Activated naive CD4-positive, alpha-beta T cell treated with anti-CD3 and anti-CD28 coated beads, Interleukin-2, amount 50 U/mL, for 16 hours (primary cell): ENCODE measurements at places on chromosomes 1 and 21.

GRCh38 chr21:20999659-21000058 is 1.4 kb downstream of the NCAM2 start:
- no peak for DNase-seq

DNA sequence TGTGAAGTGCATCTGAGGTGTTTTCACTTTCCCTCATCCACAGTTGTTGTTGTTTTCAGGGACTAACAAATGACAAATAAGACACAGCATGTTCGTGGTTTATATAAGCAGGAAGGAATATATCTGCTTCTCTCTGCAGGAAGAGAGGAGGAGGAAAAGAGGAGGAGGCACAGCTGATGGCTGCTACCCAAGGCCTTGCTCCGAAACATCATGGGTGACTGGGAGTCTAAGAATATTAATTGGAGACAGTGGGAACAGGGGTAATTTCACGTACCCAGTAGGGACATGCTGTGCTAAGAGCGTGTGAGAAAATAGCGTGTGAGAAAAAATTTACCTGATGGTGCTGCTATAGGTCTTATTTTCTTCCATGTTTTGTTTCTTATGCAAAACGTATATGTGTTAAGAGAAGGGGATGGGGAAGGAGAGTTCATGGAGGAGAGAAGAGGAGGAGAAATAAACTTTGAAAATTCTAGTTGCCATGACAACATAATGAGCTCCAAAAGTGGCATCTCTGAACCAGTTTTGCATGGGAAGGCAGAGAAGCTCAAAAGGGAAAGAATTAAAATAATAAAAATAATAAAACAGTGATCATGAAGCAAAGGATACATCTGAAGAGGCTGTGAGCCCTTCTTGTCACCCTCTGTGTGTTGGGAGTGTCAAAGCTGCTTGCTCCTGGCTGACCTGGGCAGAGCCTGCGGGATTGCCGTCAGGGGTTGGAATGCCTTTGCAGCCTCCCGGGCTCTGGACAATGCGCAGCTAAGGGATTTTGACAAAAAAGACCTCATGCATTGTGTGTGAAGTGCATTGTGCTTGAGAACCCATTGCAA is 192.0 kb downstream of the CACNA1E start:
- no peak for DNase-seq

- no peak for DNase-seq
These were observed 452.9 kb upstream of the PRMT6 start for GRCh38 chr1:106603616-106604015.

DNA sequence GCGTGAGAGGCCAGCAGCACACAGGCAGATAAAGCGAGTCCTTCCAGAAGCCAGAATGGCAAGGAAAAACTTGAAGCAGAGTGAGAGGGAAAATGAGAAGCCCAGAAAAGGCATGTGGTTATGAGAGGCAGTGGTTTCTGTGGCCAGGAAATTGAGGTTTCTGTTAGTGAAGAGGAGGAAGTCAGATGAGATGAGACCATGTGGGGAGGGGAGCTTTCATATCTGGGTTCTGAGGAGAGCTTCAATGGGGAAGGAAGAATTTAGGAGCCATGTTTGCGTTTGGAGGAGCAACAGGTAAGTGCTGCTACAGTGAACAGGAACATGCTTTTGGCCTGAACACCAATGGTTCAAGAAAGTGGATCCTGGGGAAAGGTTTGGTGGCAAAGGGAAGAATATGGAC is 6.1 kb upstream of the CD1A start:
- DNase-seq = no peak

GRCh38 chr1:66443793-66444192 is 90.2 kb upstream of the SGIP1 start:
- no peak for DNase-seq

DNA sequence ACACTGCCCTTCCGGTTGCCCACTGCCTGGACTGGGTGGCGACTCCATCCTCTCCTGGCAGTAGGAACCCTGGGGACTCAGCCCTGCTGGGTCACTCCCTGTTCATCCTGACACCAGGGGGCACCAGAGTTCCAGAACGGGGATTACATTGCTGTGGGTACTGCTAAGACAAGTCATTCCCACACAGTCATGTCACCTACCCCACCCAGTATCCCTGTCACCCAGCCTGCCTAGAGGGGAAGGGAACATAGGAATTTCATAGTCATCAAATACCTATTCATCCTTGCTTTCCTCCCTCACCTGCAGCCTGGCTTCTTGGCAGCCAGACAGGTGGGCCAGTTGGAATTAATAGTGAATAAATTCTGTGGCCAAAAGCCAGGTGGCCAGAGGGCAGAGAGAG is 9.8 kb upstream of the SFN start:
- peak; percentile 81 for DNase-seq

DNA sequence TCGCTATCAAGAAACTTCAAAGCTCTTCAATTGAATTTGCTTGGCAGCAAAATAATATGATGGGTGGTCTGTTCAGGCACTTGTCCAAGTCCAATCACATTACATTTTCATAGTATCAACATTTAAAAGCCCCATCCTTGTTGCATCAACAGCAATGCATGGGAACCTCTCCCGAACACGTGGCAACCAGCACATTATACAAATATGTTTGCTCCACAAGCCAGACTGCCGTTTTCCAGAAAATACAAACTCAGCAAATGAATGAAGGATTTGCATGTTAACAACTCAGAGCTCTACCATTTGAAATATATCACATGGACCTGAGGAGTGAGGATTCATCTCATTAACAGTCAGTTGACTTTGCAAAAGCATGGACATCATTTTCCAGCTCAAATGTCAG is 20.0 kb upstream of the LYPLAL1 start:
- DNase-seq = no peak

GRCh38 chr21:42721341-42721824 is 68.0 kb downstream of the PDE9A start:
- DNase-seq = no peak

- DNase-seq = no peak
These were observed 490.7 kb upstream of the B3GALT2 start for GRCh38 chr1:193676996-193677549.

DNA sequence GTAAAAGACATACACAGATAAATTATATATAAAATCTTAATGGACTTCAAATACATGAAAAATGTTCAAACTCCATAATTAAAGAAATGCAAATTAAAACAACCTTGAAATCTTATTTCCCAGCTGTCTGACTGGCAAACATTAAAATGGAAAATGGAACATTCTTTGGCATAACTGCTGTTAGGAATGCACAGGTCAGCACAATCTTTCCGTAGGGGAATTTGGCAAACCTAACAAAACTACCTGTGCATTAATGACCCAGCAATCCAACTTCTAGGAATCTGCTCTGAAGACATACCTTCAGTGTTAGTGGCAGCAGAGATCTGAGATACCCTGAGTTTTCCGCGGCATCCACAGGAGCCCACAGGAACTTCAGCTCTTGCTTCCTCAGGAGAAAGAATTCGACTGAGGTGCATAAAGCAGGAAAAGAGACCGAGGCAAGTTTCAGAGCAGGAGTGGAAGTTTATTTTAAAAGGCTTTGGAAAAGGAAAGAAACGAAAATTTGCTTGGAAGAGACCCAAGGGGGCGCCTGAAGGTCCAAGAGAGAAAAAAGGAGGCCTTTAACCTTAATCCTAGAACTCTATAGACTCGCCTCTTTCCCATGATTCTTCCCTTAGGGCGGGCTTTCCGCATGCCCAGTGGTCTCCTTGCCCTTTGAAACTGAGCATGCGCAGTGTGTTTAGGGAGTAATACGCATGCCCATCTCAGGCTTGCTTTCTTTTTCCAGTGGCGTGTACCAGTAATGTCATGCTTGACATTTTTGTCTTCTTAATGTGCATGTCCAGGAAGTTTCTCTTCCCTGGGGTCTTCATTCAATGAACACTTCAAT is 24.8 kb downstream of the LYPD8 start:
- no peak for DNase-seq

DNA sequence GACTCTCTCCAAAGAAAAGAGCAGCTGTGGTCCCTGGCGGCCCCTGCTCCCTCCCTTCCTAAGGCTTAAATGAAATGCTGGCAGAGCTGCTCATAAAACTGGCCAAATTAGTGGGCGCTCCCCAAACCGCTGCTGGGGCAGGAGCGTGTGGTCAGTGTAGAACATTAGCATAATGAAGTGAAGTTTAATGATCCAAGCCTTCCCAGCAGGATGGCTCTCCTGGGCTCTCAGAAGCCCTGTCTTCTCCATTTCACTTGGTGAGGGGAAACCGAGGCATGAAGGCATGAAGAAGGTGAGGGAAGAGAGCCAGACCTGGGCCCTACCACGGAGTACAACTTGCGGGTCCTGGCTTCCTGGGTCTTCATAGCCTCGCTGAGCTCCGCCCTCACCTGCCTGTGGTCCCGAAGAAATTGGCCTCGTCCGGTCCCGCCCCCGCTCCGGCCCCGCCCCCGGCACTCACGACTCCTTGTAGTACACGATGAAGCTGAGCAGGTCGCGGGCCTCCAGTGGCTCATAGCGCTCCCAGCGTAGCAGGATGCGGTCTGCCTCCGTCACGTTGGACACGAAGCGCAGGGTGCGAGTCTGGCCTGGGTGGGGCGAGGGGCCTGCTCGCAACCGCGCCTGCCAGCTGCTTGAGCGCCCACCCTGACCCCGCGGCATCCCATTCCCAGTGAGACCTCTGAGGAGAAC is 10.3 kb downstream of the INSRR start:
- DNase-seq = peak; percentile 48

GRCh38 chr1:178768423-178768822 is 43.4 kb downstream of the RALGPS2 start:
- no peak for DNase-seq

- no peak for DNase-seq
These were observed 30.9 kb upstream of the CACYBP start for GRCh38 chr1:174968750-174969244.

DNA sequence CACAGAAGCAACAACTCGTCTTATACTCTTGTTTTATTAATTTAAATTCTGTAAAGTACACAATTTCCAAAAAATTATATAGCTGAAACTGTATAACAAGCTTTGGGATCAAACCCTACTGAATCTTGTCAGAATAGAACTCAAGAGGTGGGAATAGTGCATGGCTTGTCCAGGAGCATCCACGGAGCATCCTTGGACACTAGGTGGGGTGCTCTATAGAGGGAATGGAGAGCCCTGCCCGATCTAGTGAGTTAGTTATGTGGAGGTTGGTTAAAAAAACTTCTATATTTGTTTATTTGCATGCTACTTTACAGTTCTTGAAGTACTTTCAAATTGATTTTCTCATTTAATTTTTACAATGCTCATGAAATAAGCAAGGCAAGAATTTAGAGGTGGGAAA is 28.3 kb downstream of the ROR1 start:
- no peak for DNase-seq

DNA sequence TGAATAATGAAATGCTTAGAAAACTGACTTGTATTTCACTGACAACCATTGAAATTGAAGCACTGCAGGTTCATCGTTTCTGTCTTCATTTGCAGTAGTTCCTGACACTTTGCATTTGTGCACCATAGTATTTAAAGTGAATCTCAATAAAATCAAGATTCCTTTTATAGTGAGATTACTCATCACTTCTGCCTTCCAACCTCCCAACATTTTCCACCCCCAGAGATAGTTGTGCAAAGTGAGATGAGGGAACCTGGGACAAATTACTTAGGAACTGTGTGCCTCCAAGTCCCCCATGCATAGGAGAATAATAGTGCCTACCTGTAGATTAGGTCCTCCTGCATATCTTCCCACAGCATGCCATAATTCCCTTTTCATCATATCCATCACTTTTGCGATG is 114.9 kb upstream of the DPT start:
- DNase-seq = no peak

- no peak for DNase-seq
These were observed 210.9 kb upstream of the CSF3R start for GRCh38 chr1:36693603-36694002.

GRCh38 chr1:100930494-100930893 is 34.6 kb downstream of the SLC30A7 start:
- no peak for DNase-seq

GRCh38 chr1:115655306-115655663 is 13.5 kb downstream of the VANGL1 start:
- DNase-seq = no peak

- DNase-seq = no peak
These were observed 108.2 kb downstream of the TIAM1 start for GRCh38 chr21:31235671-31236450.

GRCh38 chr1:55140546-55140983 is 74.6 kb downstream of the USP24 start:
- peak; percentile 64 for DNase-seq

GRCh38 chr1:112685913-112686312 is 11.5 kb downstream of the MOV10 start:
- no peak for DNase-seq

GRCh38 chr1:208118841-208119606 is 125.2 kb downstream of the PLXNA2 start:
- no peak for DNase-seq

DNA sequence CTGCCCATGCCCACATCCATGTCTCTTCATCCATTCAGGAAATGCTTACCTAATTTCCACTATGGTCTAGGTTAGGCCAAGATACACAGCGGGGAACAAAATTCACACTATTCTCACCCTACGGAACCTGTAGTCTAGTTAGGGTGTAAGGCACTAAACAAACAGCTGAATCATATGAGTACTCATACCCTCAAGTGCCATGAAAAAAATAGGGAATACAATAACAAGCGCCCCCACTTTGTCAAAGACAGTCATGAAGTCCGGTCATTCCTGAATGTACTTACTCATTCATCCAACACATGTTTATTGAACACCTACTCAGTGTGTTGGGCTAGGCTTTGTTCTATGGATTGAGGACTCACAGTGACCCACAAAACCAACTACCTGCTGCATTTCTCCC is 6.2 kb upstream of the FYB2 start:
- DNase-seq = no peak

- no peak for DNase-seq
These were observed 382 bp downstream of the TRMT1L start for GRCh38 chr1:185156288-185156853.

DNA sequence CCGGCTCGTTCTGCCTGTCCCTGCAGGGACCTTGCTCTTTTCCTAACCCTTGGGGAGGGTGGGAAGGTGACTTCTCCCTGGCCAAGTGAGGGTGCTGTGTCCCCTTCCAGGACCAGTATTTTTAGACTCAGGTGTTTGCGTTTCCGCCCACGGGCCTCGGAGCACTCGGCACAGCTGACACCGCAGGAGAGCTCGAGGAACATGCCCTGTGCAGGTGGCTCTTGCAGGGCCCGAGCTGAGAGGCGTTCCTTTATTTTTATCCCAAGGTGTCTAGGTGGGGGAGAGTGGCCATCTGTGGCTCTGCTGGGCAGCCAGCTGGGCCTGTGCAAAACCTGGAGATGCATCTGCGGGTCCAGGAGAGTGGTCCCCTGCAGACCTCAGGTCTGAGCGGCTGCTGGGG is 16.0 kb downstream of the PLCH2 start:
- no peak for DNase-seq

DNA sequence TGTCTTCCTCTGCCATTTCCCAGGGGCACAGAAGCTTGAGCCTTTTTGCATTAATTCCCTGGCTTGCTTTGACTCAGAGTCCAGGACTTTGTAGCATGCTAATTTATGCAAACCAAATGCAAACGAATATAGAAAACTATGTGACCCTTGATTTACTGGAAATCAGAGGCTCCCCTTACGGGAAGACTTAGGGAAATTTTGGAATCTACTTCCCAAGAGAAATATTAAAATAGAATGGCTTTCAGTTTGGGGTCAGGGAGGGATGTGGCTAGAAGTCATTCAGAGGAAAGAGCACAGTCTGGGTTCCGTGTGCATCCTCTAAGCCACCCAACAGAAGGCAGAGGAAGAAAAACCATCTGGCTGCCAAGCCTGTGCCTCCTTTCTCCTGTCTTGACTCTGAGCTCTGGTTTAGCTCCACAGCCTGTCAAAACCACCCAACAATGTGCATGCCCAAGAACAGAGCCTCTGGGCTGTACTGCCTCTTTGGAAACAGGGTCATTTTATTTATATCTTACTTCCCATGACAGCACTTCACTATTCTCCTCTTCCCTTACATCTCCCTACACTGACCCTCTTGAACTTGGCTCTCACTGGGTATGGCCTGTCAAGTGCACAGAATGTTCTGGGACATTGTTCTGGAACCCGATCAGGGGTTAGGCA is 30.1 kb downstream of the ATF3 start:
- DNase-seq = no peak
